Activated CD4-positive, CD25-positive, alpha-beta regulatory T cell treated with anti-CD3 and anti-CD28 coated beads, Interleukin-2, amount 50 U/mL, for 16 hours (primary cell): ENCODE measurements at places on chromosomes 13 and 19.

DNA sequence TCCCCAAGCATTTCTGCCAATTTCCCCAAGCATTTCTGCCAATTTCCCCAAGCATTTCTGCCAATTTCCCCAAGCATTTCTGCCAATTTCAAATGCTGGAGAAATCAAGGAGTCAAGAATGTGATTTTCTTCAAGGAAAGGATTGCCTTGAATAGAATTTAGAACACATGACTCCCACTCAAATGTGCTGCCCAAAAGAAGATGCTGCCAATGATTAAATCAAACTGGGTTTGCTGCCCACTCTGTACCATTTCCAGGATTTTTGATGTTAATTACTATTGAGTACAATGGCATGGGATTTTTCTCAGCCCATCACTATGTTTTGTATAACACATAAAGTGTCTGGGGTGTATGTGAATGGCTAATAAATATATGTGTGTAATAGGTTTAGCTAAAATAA lies 21.9 kb upstream of the ENOX1 start:
- no peak for DNase-seq

- DNase-seq: no peak
Observed at GRCh38 chr13:40662866-40663265, 3.6 kb downstream of the FOXO1 start.

- DNase-seq: no peak
Observed at GRCh38 chr13:20566468-20566897, 474 bp upstream of the IFT88 start.

GRCh38 chr13:30679483-30680330 lies 55.6 kb upstream of the ALOX5AP start:
- DNase-seq: no peak

DNA sequence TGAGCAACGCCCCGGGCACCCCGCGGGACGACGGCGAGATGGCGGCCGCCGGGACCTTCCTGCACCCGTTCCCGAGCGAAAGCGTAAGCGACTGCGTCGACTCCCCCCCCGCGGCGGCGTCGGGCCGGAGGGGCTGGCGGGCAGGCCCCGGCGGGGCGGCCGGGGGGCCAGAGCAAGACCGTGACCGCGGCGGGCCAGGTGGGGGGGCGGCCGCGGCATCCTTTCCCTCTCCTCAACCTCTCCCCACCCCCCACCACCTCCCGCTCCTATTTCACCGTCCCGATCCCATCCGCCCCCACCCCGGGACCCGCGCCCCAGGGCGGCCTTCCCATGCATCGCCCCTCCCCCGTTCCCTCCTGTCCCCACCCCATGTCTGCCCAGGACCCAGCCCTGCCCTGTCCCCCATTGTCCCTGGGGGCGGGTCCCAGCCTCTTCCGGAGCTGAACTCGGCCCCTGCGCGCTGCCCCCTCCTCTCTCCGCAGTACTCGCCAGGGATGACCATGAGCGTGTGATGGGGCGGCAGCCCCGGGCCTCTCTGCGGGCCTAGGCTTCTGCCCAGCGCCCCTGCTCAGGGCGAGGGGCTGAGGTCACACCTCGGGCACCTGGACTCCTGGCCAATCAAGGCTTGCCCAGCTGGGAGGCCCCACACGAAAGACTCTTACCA lies 4.1 kb downstream of the ISYNA1 start:
- no peak for DNase-seq

GRCh38 chr13:44936246-44936645 lies 53.0 kb downstream of the NUFIP1 start:
- no peak for DNase-seq

- no peak for DNase-seq
Observed at GRCh38 chr13:32153056-32153455, 121.5 kb downstream of the FRY start.

DNA sequence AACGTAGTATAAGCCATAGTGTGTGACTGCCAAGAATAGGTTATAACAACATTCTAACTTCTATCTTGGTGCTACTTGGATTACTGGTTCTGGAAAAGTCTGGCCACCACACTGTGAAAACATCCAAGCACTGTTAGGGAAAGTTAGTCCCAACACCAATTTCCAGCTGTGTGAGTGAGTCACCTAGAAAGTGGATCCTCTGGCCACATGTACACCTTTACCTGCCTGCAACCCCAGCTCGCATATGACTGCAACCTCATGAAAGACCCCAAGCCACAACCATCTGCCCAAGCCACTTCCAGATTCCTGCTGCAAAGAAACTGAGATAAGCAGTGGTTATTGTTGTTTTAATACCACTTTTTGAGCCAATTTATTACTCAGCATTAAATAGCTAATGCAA lies 404.5 kb downstream of the KCTD12 start:
- DNase-seq: no peak

DNA sequence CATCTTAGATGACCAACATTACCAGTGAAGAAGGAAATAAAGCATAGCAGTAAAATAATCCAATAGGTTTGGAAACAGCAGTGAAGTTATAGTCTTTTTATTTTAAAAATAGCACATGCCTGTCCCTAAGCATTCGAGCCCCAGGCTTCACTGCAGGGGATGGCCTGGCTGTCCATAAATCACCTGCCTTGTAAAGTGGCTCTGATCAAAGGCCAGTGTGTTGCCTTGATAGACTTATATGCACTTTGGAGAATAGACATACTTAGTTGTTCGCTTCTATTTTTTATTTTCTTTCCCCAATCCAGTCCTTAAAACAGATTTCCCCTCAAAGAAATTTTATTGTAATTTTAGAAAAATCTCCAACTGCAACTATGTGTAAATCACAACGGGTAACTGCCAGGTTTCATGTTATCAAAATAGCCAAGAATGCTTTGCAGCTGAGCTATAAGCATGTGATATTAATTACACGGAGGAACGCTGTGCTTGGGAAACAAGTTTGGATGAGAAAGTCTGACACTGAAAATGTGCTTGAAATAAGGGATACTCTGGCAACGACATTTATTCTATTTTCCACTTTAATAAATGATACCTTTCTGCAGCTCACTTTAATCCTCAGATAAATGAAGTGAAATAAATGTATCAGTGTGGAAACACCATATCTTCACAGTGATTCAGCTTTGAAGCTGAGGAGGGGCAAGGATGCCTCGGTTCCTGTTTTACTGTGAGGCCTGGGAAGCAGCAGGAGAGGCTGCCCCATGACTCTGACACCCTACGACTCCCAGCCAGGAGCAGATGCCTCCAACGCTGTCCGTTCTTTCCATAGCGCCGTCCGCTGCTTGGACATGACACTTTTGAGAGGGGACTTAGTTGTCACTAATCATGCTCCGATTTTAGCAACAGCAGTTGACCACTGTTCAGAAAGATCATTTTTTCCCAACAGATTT lies 5.5 kb upstream of the METTL21C start:
- DNase-seq: no peak

DNA sequence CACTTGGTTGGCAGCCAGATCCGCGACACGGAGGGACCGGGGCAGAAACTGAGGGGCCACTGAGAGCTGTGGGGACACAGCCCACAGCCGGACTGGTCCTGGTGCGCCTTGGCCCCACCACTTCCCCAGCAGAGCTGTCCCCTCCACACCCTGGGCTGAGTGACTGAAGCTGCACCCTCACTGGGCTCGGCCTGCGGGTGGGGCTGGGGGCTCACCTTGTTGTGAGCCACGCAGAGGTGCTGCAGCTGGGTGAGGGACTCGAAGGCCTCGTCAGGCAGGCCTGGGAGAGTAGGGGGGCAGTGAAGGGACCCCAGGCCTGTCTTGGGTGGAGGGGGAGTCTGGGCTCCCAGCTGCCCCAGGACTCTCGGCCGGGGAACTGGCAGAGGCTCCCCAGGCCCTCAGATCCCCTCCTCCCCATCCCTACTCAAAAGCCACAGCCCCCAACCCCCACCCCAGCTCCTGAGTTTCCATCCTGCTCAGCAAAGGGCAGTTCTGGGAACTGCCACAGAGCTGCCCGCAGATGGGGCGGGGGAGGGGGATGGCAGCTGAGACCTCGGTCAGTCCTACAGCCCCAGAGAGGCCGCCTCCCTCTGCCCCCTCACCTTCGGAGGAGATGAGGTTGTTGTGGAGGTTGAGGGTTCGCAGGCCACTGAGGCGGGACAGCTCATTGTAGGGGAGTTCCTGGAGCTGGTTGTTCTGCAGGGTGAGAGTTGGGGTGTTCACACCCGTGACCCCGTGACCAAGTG lies 2.3 kb downstream of the PODNL1 start:
- no peak for DNase-seq

DNA sequence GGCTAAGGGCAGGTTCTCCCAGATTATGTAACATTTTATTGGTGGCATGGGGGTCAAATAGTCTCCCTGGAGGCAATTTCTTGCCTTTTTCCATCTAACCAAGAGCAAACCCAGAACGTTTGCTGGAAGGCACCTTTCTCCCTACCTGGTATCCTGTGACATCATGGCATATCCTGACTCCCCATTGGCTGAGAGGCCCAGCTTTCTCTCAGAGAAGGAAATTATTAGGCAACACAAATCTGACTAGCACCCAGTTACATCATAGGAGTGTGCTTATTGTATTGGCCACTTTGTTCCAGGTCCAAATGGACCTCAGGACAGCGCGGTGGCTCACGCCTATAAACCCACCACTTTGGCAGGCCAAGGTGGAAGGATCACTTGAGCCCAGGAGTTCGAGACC lies 13.0 kb downstream of the NTN5 start:
- DNase-seq: no peak

- no peak for DNase-seq
Observed at GRCh38 chr13:106212386-106213010, 323.0 kb downstream of the EFNB2 start.

DNA sequence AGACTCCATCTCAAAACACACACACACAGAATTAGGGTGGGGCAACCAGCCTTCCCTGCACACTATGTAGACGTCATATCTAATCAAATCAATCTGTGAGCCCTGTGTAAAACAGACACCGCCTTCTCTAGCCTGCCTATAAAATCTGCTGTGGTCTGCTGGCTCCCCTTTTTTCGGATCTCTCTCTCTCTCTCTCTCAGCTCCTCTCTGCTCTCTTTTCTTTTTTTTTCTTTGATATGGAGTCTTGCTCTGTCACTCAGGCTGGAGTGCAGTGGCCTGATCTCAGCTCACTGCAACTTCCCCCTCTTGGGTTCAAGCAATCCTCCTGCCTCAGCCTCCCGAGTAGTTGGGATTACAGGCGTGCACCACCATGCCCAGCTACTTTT lies 11.8 kb upstream of the CD70 start:
- no peak for DNase-seq

DNA sequence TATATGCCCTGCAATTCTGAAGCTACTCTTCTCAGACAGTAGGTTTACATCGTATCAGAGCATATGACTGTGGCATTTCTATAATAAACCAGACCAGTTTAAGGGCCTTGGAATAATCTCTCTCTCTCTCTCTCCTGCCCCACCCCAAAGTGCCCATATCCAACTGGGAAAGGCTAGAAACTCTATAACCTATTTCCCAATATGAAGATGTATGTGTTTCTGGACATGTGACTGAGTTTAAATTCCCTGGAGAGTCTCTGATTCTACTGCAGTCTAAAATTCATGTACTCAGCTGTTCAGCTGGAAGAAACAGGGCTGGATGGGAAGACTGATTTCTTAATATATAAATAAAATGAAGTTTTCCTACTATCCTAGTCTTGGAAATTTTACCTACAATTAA lies 91.9 kb upstream of the MBNL2 start:
- no peak for DNase-seq

GRCh38 chr19:36013280-36014011 lies 567 bp downstream of the ALKBH6 start:
- no peak for DNase-seq

- no peak for DNase-seq
Observed at GRCh38 chr13:37446503-37446902, 152.1 kb downstream of the POSTN start.

DNA sequence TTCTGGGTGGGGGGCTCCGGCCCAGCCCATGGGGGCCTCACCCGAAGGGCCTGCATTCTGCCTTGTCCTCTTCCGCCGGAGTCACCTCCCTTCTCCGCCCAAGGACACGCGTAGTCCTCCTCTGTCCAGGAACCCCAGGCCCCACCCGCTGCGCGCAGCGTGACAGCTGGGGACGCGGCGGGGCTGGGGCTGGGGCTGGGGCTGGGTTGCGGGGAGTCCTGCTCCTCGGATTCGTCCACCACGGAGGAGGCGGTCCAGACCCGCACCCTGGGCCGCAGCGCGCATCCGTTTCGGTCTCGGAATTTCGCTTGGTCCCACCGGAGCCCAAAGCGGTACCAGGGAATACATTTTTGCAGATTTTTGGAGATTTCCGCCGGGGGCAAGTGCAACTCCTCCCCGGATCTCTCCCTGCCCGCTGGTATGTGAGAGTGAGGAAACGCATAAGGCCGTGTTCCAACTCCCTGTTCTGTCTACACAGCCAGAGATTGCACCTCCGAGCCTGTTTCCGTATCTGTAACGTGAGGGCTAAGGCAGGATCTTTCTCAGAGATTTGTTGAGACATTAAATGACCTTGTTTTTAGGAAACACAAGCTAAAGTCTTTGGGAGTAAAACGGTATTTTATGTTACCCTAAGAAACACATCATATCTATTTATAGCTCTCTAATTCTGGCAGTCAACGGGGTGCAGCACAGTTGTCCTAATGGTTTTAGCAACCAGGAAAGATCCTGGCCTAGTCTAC lies at the start of gene COX7A1:
Gene COX7A1, minus strand, starts transcription at position 96 of the 740 bp plus-strand sequence. Its CDS starts 40 bp downstream, at position 56.
- DNase-seq: no peak

DNA sequence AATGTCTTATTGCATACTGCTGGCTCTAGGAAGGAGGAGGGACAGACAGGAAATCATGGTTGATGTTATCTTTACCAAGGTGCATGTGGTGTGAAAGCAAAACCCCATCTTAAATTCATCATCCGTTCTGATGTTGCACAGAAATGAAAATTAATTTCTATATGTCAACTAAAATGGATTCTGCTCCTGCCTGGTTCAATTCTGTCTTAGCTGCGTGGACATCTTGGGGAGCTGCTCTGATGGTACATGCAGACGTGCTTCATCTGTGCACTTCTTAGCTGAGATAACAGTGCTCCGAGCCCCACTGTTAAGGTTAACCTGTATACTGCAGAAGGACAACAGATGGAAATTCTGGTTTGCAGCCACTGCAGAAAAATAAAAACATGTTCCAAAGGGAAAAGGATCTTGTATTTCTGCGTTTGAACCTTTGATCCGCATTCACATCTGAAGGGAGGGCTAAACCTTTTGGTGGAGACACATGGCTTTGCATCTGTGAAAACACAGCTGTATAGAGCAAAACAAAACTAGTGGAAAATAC lies 155.6 kb downstream of the TM9SF2 start:
- DNase-seq: peak; percentile 18

DNA sequence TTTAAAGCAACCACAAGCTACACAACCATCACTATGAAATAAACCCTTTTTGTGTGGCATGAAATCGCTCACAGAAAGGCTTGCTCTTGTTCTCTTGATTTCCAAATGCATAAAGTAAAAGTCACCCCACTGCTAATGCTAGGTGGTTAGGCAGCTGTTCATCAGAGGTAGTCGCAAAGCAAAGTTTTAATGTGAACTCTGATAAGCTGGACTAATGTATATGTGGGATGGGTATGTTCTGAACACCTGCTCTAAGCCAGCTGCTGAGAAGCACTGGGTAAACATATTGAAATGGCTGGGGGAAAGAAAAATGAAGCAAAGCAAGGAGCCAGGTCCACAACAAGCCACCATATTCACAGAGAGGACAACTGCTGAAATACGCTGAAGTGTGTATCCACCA lies 142.3 kb downstream of the KLF12 start:
- DNase-seq: no peak
